IgD-negative memory B cell (primary cell): ENCODE measurements at places on chromosomes 3 and 15. TPM values are rescaled to one million over a fixed set of nuclear protein-coding genes. Genes with fewer than 3 reads are reported as not detected.

Gene DPP8
- 46.5 TPM for polyA plus RNA-seq

Gene KIF7
- not detected for polyA plus RNA-seq

Gene CD80
- 9.3 TPM for polyA plus RNA-seq

Gene CIDEC
- polyA plus RNA-seq: 0.80 TPM

Gene SLC22A13
- polyA plus RNA-seq: not detected

Gene GABRB3
- polyA plus RNA-seq: not detected

Gene GOLGA8F
- polyA plus RNA-seq: not detected

Gene RSRC1
- 42.3 TPM for polyA plus RNA-seq

Gene CFAP100
- polyA plus RNA-seq: not detected

Gene CPN2
- not detected for polyA plus RNA-seq

Gene SOX14
- not detected for polyA plus RNA-seq

Gene GAP43
- polyA plus RNA-seq: not detected

Gene HPS3
- polyA plus RNA-seq: 44.8 TPM

Gene LRRN1
- polyA plus RNA-seq: 2.6 TPM

Gene LARP6
- polyA plus RNA-seq: not detected

Gene EBLN2
- polyA plus RNA-seq: 0.80 TPM

Gene FSD2
- 0.09 TPM for polyA plus RNA-seq

Gene OIP5
- polyA plus RNA-seq: 0.68 TPM

Gene GCHFR
- polyA plus RNA-seq: 44.2 TPM

Gene KBTBD13
- polyA plus RNA-seq: not detected

Gene RBMS3
- polyA plus RNA-seq: not detected

Gene GMPS
- 47.1 TPM for polyA plus RNA-seq

Gene TMEM45A
- polyA plus RNA-seq: 0.14 TPM

Gene BCHE
- not detected for polyA plus RNA-seq

Gene CLDN16
- polyA plus RNA-seq: not detected

Gene IQSEC1
- 52.5 TPM for polyA plus RNA-seq

Gene NR2F2
- not detected for polyA plus RNA-seq

Gene TGM4
- polyA plus RNA-seq: 0.06 TPM

Gene LXN
- polyA plus RNA-seq: 9.0 TPM

Gene GJD2
- not detected for polyA plus RNA-seq

Gene TUSC7
- polyA plus RNA-seq: not detected

Gene DBR1
- 12.9 TPM for polyA plus RNA-seq

Gene EIF4E3
- 1.7 TPM for polyA plus RNA-seq

Gene PGBD4
- polyA plus RNA-seq: 0.71 TPM

Gene GOLGB1
- 10.0 TPM for polyA plus RNA-seq

Gene NGLY1
- 80.5 TPM for polyA plus RNA-seq

Gene LRRC31
- not detected for polyA plus RNA-seq

Gene MAPKAPK3
- polyA plus RNA-seq: 23.7 TPM

Gene RASGRP1
- 32.6 TPM for polyA plus RNA-seq

Gene TPRG1
- not detected for polyA plus RNA-seq

Gene TASOR
- 32.3 TPM for polyA plus RNA-seq

Gene IQCH
- polyA plus RNA-seq: 0.13 TPM

Gene PLA2G4D
- not detected for polyA plus RNA-seq

Gene TRIM71
- polyA plus RNA-seq: not detected

Gene PLSCR2
- polyA plus RNA-seq: not detected

Gene CCR8
- polyA plus RNA-seq: not detected

Gene ECE2
- not detected for polyA plus RNA-seq

Gene SLC35G2
- polyA plus RNA-seq: 0.31 TPM

Gene CAMK1
- 0.65 TPM for polyA plus RNA-seq
